ENCODE measurements at places on chromosomes 1 and 21.

DNA sequence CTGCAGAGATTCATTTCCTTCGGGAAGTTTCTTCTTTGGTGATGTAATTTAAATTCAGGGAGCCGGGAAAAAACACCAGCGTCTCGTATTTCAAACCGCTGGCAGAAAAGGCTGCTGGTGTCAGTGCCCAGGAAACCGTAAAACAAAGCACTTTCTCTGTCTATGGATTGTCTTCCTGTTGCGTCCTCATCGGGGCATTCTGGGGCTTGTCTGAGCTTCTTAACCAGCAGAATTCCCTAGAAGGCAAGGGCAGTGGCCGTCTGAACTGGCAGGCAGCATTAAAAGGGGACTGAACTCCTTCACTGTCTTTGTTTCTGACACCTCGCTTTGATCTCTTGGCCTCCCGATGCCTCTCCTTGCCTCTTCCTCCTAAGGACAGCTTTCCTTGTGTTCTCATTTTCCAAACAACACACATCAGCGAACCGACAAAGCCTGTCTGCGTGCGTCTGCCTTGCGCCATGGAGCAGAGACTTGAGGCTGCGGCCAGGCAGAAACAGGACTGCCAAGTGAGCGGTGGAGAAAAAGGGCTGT is 391.6 kb upstream of the VAMP3 start:
- DNase-seq = peak; percentile 56

DNA sequence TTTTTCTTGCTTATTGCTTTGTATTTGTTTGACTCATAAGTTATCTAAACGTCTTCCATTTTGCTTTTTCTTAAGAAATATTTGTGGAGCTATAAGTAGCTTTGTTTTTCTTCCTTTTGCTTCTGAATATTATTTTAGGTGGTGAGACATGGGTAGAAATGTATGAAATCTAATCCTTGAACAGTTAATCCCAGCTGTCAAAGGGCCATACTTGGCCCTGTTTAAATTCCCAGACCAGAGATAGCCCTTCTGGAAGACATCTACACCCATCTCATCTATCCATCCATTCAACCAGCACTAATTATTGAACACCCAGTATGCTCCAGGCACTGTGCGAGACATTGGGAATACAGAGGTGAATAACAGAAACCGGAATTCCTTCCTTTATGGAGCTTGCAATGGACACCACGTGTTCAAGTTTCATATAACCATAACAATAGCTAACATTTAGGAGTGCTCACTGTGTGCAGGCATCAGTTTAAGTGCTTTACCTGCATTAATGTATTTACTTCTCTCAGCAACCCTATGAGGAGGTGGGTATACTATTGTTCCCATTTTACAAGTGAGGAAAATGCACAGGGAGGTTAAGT is 8.7 kb downstream of the TACSTD2 start:
- no peak for DNase-seq

GRCh38 chr1:185080422-185080821 is 35.1 kb downstream of the RNF2 start:
- DNase-seq = no peak

GRCh38 chr21:25565272-25566211 is 41.7 kb downstream of the MRPL39 start:
- DNase-seq = no peak

DNA sequence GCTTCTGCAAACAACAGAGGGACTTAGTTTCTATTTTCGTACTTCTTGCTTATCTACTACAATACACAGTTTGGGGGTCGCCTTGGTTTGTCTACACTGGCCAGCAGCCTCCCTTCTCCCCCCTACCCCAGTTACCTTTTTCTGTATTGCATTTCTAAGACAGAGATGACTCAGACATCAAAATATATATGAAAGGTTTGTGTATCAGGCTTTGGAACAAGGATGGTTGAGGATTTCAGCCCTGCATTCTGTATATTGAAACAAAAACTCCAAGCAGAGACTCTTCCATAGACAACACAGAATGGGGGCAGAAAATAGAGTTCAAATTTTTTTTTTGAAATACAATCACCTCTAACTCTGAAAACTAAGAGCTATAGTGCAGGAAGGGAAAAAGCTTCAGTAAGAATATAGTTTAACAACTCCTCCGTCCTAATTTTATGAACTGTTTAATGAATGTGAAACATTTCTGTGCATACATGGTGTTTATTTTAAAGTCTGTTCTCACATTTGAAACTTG is 1.9 kb downstream of the SAMD13 start:
- DNase-seq = no peak

All from A172 (cell line).